ENCODE measurements at places on chromosomes 1 and 21.

DNA sequence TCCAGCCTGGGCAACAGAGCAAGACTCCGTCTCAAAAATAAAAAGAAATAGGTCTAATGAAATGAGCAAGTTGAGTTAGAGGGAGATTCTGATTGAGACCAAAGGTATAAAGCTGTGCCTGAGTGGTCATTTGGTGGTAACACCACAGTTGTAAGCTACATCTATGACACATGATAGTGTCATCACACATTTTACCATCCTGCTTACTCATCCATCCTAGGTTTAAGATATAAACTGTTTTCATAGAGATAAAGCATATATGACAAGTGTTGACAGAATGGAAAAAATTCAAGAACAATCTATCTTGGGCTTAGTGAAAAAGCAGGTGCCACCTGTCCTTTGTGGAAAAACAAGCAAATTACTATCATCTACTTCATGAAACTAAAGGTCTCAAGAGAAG, 7.1 kb upstream of the CFAP141 start:
- no peak for DNase-seq

DNA sequence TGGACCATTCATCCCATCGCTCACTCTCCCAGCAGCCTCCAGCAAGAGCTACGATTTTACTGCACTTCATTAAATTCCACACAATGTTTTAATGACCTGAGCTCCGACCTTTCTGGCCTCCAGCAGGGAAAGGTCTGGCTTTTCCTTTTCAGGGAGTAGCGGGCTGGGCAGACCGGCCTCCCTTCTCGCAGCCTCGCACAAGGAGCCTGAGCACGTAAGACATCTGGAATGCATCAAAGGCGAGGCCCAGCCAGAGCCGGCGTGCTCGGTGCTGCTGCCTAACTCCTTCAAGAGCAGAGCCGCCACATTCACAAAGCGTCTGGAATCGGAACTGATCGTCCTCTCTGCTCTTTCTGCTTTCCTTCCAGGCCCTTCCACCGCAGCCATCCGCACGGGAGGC, 32.5 kb upstream of the FHAD1 start:
- DNase-seq = no peak

GRCh38 chr1:202049129-202049528, 38.7 kb downstream of the ELF3 start:
- DNase-seq = no peak

DNA sequence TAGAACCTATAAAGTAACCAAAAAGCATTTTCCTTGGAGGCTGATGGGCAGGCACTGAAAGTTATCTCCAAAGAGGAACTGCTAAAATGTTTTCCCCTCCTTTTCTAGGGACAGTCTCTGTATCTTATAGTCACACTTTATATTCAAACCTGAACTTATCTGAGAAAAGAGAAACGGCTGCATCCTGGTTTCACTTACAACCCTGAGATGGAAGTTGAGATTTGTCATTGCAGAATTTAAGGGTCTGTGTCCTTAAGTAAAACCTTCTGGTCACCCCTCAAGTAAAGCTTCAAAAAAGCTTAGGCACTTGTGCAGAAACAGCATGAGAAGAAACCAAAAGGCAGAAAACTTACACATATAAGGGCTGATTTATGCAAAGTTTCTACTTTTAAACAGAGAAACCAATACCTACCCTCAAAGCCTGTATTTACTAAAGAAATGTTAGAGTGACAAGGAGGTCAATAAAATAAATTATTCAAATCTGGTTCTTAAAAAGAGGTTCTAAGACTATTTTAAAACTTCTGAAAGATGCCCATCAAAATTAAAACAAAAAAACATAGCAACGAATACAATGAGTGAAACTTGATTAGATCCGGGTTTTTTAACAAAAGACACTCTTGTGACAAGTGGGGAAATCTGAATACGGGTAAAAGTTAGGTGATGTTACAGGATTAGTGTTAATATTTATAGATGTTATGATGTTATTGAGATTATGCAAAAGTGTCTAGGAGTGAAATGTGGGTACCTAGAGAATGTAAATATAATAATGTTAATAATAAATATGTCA, 9.9 kb downstream of the CD58 start:
- DNase-seq = no peak

DNA sequence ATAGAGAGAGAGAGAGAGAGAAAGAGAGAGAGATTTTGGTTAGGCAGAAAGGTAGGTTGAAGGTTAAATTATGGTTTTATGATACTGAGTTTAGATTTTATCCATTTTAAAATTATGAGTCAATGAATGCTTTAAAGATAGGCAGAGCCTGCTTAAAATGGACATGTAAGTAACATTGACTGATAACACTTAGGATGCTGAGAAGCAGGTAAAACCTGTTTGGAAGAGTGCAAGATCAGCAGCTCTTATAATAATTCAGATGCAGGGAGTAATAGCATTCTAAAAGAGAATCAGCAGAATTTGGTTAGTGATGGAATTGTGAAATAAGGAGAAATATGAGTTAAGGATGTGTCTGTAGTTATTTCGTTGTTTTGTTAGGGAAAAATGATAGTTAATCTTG, 446.6 kb downstream of the PLA2G4A start:
- DNase-seq = no peak

GRCh38 chr1:59288046-59288445, 8.8 kb upstream of the FGGY start:
- DNase-seq = no peak

- DNase-seq = no peak
These were observed 82.6 kb downstream of the TOMM20 start for GRCh38 chr1:235045921-235046601.

- DNase-seq = no peak
These were observed 78.8 kb downstream of the MIS18A start for GRCh38 chr21:32200029-32200428.

DNA sequence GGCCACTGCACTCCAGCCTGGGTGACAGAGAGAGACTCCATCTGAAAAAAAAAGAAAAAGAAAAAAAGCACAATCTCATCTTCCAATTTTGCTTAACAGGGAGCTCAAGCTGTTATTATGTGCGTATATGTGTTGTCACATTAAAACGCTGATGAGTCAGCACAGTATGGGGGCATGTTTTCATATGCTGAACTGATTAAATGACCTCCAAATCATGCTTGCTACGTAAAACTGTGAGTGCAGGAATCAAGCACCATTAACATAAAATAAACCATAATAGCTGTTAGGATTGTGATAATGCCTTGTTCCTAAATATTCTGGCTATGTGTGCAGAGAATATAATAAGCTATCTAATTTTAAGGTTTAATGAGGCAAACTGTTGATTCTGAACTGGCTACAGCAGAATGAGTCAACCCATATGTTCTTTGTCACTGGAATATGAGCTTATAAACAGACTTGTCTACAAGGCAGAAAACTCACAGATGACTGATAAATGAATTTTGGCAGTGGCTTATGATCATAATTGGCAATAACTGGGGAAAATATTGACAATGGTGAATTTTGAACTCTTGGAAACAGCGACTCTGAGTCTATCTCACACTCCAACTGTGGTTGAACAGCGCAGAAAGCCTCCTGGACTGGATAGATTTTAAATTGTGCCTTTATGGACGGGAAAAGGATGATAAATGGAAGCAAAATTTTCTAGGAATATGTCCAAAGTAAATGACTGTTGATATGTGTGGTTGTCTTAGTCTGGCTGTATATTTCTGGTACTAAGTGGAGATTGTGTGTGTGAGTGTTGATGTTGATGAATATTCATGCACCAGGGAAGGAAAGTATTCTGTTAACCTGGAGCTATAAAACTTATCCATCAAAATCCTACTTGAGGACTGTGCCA, 75.5 kb downstream of the VCAM1 start:
- no peak for DNase-seq

DNA sequence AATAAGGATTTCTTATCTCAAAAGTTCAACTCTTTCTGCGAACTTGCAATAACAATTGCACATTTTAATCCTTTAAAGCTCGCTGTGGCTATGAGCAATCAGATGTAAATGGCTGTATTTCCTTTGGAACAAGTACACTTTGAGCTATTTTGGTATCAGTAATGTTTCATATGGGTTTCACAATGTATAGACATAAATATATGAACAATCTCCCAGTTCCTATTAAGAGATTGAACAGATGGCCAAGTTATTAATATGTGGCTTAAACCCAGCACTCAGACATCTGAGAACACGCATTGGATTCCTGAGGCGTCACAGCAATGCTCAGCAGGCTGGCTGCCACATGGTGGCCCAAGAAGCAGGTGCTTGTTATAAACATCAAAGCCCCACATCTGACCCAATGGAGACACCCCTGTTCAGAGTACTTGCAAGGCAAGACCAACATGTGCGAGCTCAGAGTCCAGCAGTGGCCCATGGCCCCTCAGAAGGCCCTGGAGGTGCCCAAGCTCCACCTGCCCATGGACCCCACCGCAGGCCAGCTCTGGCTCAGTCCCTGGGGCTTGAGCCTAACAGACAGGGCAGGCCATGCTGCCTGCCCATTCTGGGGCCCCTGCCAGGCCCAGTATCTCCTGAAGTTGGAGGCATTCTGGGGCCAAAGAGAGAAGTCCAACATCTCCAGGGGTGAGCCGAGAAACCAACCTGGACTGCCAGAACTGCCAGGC, 23.7 kb downstream of the PSMG1 start:
- DNase-seq = no peak

GRCh38 chr1:44002165-44002564, 10.8 kb downstream of the CCDC24 start:
- no peak for DNase-seq

- DNase-seq = peak; percentile 56
These were observed 235.4 kb downstream of the PBX1 start for GRCh38 chr1:164794356-164794755.

- DNase-seq = no peak
These were observed 91.5 kb upstream of the F3 start for GRCh38 chr1:94633051-94633450.

DNA sequence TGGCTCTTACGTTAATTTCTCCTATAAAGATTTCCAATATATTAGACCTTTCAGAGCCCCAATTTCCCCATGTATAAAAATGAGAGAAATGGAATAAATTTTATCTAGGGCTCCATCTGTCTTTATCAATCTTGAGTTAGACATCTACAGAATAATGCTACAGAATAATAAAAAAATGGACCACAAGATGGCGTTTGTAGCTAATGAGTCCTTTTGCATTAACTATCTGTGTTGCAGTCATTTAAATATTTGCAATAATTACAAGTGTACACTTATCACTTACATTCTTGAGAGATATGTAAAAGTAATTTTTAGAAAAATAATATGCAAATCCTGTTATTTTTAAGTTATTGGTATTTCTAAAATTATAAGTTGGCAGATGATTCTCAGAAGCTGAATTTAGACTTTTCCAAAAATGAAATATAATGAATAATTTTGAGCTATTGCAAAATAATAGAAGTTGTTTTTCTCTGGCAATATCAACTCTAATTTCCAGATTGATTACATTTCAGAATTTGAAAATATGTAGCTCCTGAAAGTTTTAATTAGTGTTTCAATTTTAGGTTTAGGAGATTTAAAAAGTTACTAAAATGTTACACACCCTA, 87.7 kb downstream of the SNX7 start:
- DNase-seq = peak; percentile 59

Measured in pons (tissue), 1 donor.